Fibroblast of pulmonary artery (primary cell): ENCODE measurements at places on chromosomes 3 and 15.
A peak's percentile ranks its signal among the peaks of the same experiment; 100 is the strongest.

DNA sequence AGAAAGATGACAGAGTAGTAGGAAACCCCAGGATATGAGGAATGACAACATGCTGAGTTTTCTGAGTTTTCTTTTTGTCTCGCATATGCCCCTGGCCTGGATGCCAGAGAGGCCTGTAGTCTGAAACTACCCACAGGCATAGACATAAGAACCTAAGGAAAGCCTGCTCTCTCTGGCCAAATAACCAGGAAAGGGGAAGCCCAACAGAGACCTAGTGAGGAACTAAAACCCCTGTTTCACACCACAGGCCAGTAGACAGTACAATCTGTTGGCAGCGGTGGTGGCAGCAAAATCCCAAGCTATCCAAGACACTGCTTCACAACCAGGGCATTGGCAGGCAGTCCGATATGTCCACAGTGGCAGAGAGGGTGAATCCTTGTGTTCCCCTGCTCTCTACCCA is 55.0 kb upstream of the DCP1A start:
- DNase-seq: no peak

- DNase-seq: no peak
Measured at GRCh38 chr3:82587174-82587573, 825.7 kb upstream of the GBE1 start.

GRCh38 chr3:37519661-37520060 is 342.0 kb upstream of the CTDSPL start:
- DNase-seq: no peak

DNA sequence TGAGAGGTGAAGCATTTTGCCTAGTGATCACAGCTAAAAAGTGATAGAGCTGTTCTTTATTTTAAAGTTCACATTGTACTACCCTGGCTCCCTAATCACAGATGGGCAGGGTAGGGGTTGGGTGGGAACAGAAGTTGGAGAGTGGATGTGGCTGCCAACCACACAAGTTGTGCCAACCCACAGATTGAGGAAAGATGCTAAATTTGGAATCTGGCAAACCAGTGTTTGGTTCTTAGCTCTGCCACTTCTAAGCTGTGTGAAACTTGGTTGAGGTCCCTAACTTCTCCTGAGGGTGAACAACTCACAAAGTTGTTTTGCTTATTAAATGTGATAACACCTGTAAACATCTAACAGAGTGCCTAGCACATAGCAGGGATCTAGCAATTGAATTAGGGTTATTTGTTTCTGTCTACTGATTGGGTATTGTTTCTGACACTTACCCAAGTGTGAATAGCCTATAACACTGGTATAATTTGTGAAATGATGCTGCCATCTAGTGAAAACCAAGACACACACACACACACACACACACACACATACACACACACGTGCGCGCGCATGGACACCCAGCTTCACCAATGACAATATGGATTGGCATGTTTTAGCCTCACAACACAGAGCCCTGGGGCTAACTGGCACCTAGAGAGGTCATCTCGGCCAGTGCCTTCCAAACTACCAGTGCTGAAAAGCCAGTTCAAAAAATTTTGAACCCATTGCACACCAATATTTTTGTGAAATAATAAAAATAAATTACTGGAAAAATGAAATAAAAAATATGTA is 25.3 kb downstream of the ADGRG7 start:
- DNase-seq: peak; percentile 25

GRCh38 chr3:99484871-99485270 is 153.5 kb upstream of the COL8A1 start:
- DNase-seq: peak; percentile 68

GRCh38 chr3:71858503-71859122 is 73.7 kb upstream of the PROK2 start:
- no peak for DNase-seq

DNA sequence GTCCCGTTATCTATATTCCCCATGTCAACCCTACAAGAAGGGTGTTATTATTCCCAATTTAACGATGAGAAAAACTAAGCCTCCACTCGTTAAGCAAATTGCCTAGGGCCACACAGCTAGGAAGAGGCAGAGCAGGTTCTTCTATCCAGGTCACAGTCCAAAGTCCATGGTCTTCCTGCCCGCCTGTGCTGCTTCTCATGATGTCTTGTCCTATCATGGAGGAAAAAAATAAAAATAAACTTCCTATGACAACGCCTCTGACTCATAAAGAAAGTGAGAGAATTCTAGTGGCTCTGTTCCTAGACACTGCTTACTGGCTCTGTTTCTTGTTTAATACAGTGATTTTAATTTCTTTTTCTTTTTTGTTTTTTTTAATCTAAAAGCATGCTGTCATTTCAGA is 9.7 kb downstream of the COL8A1 start:
- peak; percentile 68 for DNase-seq

DNA sequence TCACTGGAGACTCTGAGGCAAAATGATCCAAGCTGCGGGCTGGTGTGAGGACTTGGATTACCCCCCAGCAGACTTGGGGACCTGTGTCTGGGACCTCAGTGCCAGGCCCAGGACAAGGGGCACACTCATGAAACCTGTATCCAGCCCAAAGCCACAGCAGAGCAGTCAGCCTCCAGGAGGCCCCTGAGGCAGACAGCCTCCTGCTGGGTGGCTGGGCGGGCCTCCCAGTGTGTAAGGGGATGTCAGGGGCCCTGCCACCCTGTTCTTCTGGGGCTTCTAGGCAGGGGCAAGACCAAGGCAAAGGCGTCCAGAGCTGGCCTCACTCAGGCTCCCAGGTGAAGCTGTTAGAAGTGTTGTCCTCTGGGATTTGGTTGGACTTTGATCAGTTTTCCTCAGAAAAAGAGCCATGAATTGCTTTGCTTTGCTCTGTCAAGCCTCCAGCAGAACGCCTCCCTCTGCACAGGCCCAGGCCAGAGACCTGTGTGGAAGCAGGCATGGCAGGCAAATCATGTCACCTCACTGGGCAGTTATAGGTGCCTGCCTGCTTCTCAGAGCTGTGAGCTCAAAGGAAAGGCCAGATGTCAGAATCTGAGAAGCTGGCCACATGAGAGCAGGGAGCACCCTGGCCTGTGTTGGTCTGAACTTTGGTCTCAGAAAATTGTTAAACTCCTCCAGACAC is 77.4 kb downstream of the SMAD6 start:
- no peak for DNase-seq

GRCh38 chr15:77525400-77525811 is 104.7 kb downstream of the HMG20A start:
- no peak for DNase-seq

DNA sequence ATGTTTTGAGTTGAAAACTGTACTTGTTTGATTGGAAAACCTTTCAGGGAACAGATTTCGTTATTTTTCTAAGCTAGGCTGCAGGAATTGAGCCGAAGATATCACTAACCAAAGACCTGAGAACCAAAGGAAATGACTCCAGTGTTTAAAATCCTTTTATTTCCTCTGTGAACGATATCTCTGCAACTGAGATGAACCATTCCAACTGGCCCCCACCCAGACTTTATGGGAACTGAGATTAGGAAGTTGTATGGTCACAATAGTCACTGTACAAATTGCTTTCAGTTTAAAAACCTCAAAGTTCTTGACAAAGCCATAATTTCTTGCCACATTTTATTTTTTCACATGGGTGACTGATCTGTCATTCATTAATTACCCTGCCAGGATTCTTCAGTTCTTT is 232.4 kb downstream of the RBMS3 start:
- DNase-seq: peak; percentile 68

DNA sequence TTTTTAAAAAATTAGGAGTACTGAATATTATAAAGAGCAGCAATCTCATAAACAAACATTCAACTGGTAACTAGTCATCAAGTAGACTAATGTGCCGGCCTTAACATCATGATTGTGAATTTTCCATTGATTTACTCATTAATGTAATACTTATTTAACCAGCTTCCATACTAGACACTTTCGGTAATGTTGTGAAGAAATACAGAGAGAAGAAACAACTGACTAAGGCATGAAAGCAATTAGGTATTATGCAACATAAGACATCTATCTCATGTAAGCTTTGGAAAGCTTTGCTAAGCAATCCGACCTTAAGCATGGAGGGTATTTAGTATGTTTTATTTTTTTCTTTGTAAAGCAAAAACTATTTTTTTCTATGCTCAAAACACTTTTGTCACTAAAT is 108.0 kb downstream of the IL1RAP start:
- peak; percentile 32 for DNase-seq

GRCh38 chr3:15309662-15310335 is 22.6 kb downstream of the SH3BP5 start:
- DNase-seq: no peak

DNA sequence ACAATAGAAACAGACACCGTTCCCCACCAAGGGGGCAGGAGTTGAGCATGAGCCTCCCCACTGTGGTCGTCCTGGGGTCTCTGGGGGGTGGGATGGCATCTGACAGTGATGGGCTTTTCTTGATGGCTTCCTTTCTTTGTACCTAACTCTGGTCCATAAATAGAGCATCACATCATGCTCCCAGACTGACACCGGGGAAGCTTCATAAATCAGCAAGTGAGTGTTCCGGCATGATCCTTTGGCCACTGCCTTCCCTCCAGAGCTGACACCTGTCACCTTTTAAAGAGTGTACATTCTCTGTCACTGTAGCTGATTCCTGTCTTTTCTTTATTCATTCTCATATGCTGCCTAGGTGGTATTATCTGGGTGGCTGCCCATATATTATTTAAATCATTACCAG is 129.9 kb downstream of the ROBO2 start:
- no peak for DNase-seq

DNA sequence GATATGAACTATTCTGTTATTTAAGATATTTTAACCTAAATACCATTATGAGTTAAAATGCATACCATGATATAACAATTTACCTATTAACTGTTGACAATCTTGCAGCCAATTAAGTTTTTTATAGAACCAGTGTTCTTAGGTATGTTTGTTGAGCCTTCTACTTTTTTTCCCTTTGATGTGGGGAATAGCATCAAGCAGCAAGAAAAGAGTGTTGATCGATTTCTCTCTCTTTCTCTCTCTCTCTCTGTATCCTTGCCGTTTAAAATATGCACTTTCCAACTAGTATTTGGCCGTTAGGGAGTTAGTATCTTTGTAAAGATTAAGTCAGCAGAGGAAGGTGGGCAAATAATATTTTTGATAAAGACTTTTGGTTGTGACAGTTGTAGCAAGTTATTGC is 5.9 kb downstream of the CHD2 start:
- no peak for DNase-seq

GRCh38 chr3:114374433-114374990 is 80.7 kb downstream of the TIGIT start:
- DNase-seq: no peak

DNA sequence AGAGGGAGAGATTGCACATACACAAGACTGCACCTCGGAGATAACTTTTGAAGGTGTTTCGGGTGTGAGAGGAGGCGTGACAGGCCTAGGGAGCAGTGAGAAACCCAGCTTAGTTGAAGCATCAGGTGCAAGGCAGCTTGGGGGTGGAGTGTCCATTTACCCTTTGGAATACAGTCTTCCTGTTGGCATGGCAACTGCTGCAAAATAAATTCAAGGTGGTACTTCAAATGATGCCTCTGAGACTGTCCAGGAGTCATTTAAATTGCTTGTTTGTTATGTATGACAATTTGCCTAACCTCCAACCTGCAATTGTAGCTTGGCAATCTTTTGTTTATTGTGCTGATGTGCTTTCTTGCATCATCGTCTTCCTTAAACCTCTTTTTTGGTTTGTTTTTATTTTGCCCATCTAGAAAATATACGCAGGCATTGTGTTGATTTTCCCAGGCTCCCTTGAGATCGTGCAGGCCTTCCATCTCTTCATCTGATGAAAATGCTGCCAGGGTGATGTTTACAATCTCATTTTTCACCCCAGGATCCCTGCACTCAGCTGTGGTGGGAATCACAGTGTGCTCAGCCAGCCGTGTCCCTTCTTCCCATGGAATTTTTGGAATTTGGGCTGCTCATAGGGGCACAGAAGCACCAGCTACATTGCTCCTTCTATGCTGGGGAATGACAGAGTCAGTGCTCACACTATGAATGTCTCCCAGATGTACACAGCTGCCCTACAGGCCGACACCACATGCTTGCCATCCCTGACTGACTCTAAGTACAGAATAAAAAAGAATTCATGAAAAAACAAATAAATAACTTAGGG is 583.1 kb upstream of the CFAP20DC start:
- DNase-seq: no peak

DNA sequence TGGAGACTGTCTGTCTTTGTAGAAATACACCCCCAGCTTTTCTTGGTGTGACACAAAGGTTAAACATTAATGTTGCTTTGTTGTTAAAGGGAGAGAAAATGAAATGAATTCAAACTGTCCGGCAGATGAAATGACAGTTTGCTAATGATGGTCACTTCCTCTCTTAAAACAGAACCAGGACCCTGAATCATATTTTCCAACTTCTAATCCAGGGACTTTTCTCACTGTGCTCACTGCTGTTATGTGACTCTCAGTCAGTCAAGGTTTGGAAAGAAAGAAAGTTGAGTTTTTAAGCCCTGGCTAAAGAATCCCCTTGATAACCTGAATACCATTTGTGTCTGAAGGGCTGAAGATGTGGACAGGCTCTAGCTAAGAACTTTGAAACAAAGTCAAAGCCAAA is 215.8 kb downstream of the AGBL1 start:
- DNase-seq: no peak

GRCh38 chr3:55639896-55640765 is 153.0 kb upstream of the WNT5A start:
- no peak for DNase-seq

GRCh38 chr3:119647843-119648575 is 12.4 kb downstream of the POPDC2 start:
- DNase-seq: peak; percentile 50

GRCh38 chr15:65752151-65752700 is 39.9 kb downstream of the DENND4A start:
- peak; percentile 38 for DNase-seq

DNA sequence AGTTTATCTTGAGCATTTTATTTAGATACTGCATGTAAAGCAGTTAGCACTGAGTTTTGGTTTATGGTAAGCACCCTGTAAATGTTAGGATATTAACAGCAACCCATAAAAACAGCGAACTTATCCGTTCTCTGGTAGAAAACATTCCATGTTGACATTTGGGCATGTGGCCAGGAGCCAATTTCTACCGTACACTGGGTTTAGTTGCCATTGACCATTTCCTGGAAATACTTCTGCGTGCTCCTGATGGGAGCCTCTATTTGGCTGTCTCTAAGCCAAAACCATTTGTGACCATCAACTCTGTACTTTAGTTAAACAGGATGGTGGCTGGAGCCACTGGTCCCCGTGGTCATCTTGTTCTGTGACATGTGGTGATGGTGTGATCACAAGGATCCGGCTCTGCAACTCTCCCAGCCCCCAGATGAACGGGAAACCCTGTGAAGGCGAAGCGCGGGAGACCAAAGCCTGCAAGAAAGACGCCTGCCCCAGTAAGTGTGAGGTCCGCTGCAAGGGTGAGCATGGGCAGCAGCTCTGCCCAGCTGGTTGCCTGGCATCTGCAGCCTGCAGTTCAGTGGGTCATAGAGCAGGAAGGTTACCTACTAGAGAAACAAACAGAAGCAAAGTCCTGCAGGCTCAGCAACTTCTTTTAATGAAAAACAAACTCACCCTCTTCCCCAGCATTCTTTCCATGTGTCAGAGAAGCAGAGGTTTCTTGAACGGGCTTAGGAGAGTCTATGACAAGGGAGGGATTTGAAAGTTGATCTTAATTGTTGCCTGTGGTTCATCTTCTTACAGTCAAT is 7.1 kb downstream of the THBS1 start:
- DNase-seq: peak; percentile 72

GRCh38 chr15:69834761-69835160 is 263.0 kb downstream of the TLE3 start:
- no peak for DNase-seq

- no peak for DNase-seq
Measured at GRCh38 chr3:58606693-58607092, 29.5 kb upstream of the FAM107A start.

GRCh38 chr3:143326983-143327778 is 207.6 kb downstream of the CHST2 start:
- DNase-seq: no peak

GRCh38 chr15:48981941-48982340 is 18.2 kb upstream of the SHC4 start:
- DNase-seq: no peak
